ENCODE measurements at places on chromosomes 7 and 10. TPM values are rescaled to one million over a fixed set of nuclear protein-coding genes. Genes with fewer than 3 reads are reported as not detected.
A peak's percentile ranks its signal among the peaks of the same experiment; 100 is the strongest.

GRCh38 chr7:29657288-29657687 lies 93.7 kb downstream of the PRR15 start:
- no peak for DNase-seq

DNA sequence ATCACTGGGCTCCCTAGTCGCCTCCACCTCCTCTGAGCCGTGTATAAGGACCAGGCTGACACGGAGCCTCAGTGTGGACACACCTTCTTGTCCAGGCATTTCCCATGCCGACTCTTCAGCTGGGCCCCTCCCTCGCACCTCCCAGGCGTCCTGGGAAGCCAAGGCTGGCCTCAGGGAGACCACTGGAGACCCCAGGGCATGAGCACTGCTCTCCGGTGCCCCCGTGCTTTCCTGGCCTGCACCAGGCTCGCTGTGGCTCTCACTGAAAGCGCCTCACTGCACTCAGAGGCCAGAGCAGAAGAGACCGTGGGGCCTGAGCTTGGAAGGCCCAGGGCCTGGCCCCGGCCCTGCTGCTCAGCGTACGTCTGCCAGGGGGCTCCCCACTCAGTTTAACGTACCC lies 31.4 kb downstream of the LRRC27 start:
- DNase-seq: no peak

- DNase-seq: no peak
Observed at GRCh38 chr10:72665925-72666324, 26.0 kb upstream of the MCU start.

DNA sequence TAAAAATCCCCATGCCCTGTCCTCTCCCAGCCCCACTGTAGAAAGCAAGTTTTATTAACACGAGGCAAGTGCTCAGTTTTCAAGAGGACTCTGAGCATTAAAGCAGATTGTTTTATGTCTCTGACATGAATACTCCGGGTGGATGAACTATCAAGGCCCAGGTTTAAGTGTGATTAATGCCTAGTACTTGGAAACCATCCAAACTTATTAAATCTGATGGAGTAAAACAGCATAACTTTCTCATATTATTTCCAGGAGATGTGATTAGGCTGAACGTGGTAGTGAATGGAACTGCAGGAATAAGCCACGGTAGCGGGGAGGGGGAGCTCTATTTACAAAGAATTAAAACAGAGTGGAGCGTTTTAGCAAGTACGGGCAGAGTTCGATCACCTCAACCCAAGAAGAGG lies 144.2 kb upstream of the RNF32 start:
- DNase-seq: no peak

DNA sequence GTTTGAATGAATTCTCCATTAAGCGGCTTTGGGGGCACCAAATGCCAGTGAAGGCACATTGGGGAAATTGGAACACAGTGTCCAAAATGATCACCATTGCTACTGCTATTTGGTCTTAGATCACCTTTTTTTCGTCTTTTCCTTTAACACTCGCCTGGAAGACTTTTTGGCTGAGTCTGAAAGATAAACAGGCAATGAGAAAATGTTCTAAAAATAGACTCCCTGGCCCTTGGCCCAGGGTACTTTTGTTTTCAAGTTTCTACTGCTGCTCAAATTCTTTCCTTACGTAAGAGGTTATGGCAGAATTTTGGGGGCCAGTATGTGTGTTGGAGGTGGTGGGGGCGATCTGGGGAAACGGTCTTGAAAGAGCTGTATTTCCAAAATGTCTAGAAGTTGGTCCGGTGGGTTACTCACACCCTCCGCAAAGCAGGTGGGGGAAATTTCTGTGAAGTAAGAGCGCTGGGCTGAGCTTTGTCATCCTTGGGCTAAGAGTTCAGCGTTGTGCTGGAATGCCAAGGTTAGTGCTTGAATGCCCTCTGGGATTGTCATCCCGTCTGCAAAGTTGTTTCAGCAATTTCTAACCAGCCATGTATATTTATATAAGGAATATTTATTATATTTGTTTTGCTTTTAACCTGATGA lies 1.3 kb upstream of the ITPRIP start:
- DNase-seq: peak; percentile 42

GRCh38 chr7:90270431-90271178 lies 25.6 kb downstream of the CFAP69 start:
- no peak for DNase-seq

DNA sequence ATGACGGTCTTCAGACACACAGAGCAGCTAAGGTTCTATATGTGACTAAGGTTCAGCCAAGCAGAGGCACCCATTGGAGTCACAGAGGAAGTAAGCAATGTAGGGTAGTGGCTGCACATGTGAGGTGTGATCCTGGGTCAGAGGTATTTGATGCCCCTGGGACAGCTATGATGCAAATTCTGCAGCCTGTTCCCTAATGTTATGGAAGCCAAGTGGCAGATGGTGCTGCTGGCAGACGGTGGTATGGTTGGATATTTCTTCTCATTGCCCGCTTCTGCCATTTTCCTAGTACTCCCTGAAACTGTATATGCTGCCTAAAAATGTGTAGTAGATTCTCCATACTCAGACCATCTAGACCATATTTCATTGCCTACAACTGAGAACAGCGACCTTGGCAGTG lies 7.2 kb downstream of the TAS2R16 start:
- no peak for DNase-seq

DNA sequence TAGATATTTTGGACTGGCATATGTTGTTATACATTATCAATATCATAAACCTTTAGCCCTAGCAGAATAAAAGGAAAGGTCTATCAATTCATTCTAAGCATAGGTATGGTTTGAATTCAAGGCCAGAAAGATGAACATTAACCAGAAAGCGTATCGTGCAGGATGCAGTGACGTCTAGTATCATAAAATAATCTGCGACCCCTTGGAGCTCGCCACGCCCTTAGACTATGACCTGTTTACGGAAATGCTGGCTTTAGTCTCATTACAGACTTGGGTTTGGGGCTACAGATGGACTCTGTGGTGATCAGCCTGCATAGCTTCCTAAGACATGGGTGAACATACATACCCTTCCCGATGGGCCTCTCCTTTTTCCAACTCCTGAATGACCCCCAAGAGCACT lies 21.5 kb downstream of the INSYN2A start:
- no peak for DNase-seq

DNA sequence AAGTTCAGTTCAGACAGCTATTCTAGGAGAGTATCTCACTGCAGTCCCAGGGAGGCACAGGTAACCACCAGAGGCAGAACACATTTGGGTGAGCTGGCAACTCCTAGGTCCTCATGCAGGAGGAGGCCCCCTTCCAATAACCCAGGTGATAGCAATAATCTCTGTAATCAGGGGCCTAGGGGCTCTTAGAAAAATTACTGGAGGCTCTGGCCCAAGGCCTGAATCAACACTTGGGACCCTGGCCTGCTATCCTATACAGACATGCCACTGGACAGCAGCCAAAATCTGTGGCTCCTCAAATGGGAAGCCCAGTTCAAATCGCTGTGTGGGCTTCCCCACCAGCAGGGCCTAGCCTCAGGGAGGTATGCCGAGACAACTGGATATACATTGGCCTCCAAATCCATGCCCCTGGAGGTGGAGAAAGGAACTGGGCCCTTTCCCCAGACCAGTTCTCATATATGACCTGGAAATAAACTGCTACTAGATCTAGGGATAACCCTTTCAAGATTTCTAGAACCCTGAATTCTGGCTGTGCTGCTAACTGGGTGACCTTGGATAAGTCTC lies 1.6 kb downstream of the AVPI1 start:
- DNase-seq: no peak

GRCh38 chr7:34138483-34138882 lies 233.1 kb downstream of the BMPER start:
- no peak for DNase-seq

The TAS2R4 gene
- total RNA-seq: 1.3 TPM

The C10orf88 gene
- 11.0 TPM for total RNA-seq

The SPOCK2 gene
- total RNA-seq: 1.6 TPM

The NUP42 gene
- total RNA-seq: 31.8 TPM

The ZNF37A gene
- total RNA-seq: 12.2 TPM

The SNCG gene
- 4.8 TPM for total RNA-seq

Measured in H1 (cell line).